ENCODE measurements at places on chromosomes 6 and 20. TPM values are rescaled to one million over a fixed set of nuclear protein-coding genes. Genes with fewer than 3 reads are reported as not detected.
A peak's percentile ranks its signal among the peaks of the same experiment; 100 is the strongest.

GRCh38 chr6:149545258-149545753 lies 537 bp downstream of the PPIL4 start:
- DNase-seq, result peak; percentile 42
- peaks cover 5% of the 10 kb centered on the region for H3K36me3 ChIP-seq
- no peaks in the 10 kb centered on the region for H3K27me3 ChIP-seq
- peaks cover 15% of the 10 kb centered on the region for H3K4me1 ChIP-seq
- H3K27ac ChIP-seq, result peak overlapping the region; percentile 82
- H3K4me3 ChIP-seq, result peak overlapping the region; percentile 84

DNA sequence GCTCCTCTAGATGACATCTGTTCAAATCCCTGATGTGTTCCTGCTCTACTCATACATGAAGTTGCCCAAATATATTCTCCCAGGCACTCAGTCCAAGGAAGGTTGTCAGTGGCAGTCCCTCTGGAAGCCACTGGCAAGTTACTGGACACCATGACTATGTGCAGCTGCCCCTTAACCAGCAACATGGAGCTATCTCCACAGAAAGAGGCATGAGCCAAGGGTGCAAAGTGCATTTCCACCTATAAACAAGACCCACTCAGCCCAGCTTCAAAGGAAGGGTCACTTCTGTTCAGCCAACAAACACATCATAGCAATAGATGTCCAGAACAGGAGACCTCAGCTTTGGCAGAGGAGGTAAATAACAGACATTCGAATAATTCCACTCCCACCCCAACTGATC lies 217.6 kb upstream of the PMEPA1 start:
- H3K4me1 ChIP-seq, result no peaks in the 10 kb centered on the region
- H3K27me3 ChIP-seq, result no peaks in the 10 kb centered on the region
- H3K4me3 ChIP-seq, result no peak overlapping the region
- no peak for DNase-seq
- no peaks in the 10 kb centered on the region for H3K36me3 ChIP-seq

DNA sequence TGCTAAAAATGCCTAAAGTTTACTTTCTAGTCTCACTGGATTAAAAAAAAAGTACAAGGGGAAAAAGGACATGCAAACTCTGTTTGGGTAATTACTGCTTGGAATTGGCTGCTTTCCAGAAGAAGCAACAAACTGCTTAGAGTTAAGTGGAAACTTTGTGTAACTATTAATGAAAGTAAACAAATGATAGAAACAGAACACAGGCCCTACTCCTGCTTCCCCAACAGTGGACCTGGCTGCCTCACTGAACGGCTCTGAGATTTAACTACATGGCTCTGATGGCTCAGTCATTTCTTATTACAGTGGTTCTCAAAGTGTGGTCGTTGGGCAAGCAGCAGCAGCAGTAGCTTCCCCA lies 108.5 kb downstream of the MAN1A1 start:
- peak; percentile 14 for DNase-seq
- no peaks in the 10 kb centered on the region for H3K27me3 ChIP-seq
- H3K4me3 ChIP-seq, result no peak overlapping the region

DNA sequence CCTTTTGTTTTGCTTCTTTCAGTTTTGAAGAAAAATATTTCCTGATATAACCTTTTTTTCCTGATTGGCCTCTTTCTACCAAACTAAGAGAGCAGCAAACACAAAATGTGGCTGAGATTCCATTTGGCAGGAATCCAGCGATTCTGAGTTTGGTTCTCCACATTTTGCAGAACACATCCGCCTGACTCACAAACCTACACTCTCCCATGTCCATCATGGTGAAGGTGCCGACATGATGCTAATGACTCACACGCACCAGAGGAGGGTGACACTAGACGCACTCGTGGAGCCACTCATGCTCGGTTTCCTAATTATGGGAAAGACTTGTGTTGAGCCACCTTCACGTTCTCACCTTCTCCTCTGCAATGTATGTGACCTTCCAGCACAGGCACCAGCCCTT lies 45.9 kb upstream of the DUSP22 start:
- H3K4me1 ChIP-seq, result no peaks in the 10 kb centered on the region
- no peaks in the 10 kb centered on the region for H3K27me3 ChIP-seq
- no peaks in the 10 kb centered on the region for H3K36me3 ChIP-seq
- DNase-seq, result no peak
- no peak overlapping the region for H3K27ac ChIP-seq
- no peak overlapping the region for H3K4me3 ChIP-seq

- peaks cover 7% of the 10 kb centered on the region for H3K4me1 ChIP-seq
- H3K27ac ChIP-seq, result no peak overlapping the region
- H3K27me3 ChIP-seq, result no peaks in the 10 kb centered on the region
These were observed 157.5 kb downstream of the TRMT11 start for GRCh38 chr6:126143761-126144251.

DNA sequence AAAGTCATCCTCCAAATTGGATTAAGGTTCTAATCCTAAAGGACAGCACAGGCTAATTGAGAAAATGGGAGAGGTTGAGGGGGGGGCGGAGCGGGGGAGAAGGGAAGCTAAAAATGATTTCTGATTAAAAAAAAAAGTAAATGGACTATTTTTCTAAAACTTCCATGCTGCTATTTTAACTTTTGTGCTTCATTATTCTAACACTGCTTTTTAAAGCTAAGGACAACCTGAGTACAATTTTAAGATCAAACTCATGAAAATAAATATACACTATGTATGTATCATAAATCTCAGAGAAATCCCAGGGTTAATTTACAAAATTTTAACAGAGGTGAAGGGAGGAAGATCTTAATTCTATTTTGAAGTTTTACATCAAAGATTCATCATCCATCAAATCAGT lies 4.4 kb downstream of the MAN1A1 start:
- no peak overlapping the region for H3K4me3 ChIP-seq
- no peaks in the 10 kb centered on the region for H3K36me3 ChIP-seq
- H3K27ac ChIP-seq, result no peak overlapping the region
- no peak for DNase-seq
- peaks cover 22% of the 10 kb centered on the region for H3K4me1 ChIP-seq
- no peaks in the 10 kb centered on the region for H3K27me3 ChIP-seq

DNA sequence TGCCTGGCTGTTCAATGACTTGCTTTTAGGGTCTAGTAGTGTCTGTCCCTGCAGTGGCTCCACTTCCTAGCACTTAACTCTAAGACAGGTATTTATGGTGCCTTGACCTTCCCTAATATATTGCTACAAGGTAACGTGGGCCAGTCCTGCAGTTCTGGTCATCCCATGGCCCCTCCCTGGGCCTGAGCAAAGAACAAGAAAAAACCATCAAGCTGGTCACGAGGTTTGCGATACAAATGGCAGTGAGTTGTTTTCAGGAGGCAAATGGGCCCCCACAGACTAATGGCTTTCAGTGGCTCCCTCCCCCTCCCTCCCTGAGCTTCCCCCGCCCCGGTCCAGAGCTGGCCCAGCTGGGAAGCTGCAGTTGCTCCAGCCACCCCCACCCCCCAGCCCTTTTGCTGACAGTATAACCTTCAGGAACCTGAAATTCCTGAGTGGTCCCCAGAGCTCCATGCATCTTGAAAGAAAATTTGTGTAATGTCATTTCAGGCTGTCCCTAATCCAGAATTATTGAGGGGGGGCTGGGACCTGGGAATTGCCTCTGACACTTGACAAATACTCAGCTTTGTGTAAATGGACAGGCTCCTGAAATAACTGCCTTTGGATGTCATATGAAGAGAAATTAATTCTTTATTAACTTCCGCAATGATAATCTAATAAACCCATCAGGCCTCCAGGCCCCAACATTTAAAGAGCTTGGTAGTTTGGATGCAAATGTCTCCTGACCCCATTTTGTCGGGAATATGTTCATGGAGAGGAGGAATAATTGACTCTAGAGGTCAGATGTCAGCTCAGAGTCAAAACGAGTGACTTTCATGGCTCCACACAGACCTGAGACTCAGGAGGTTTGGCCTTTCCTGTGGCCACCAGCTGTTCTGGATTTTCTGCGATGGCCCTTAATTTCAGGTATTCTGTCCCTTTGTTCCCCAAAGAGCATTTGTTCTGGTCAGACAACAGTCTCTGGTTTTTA lies 153.2 kb upstream of the TOP1 start:
- DNase-seq, result no peak
- H3K27ac ChIP-seq, result no peak overlapping the region
- no peaks in the 10 kb centered on the region for H3K27me3 ChIP-seq
- no peak overlapping the region for H3K4me3 ChIP-seq
- no peaks in the 10 kb centered on the region for H3K36me3 ChIP-seq
- H3K4me1 ChIP-seq, result no peaks in the 10 kb centered on the region

DNA sequence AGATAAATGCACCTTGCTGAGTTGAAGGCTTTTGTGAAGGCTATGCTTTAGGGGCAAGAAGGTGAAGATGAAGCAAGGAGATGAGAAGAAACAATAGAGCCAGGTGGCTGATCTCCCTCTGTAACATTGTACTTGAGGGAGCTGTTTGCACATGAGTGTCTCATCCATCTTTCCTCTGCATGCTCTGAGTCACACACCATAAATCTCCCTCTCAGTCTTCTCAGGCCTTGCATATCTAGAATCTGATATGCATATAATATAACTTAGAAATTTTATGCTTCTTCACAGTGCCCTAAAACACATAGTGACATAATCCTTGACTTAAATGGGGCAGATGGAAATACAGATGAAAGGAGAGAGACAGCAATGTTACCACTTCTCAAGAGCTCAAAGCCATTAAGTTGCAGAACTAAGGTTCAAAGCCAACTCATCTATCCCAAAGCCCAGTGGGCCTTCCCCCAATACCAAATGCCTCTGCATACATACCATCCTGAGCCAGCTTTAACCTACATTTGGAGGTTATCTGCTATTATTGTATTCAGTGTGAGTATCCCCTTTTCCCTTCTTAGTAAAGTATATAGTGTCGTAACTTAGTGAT lies 62.4 kb upstream of the STXBP5 start:
- DNase-seq, result no peak
- no peaks in the 10 kb centered on the region for H3K4me1 ChIP-seq
- H3K4me3 ChIP-seq, result no peak overlapping the region
- H3K36me3 ChIP-seq, result no peaks in the 10 kb centered on the region
- H3K27me3 ChIP-seq, result no peaks in the 10 kb centered on the region

GRCh38 chr6:167396659-167397490 lies 72.0 kb downstream of the TTLL2 start:
- no peak overlapping the region for H3K27ac ChIP-seq
- H3K36me3 ChIP-seq, result no peaks in the 10 kb centered on the region
- DNase-seq, result no peak
- H3K27me3 ChIP-seq, result no peaks in the 10 kb centered on the region
- peaks cover 9% of the 10 kb centered on the region for H3K4me1 ChIP-seq

GRCh38 chr6:139037490-139037889 lies 8.9 kb downstream of the ABRACL start:
- no peak overlapping the region for H3K27ac ChIP-seq
- no peaks in the 10 kb centered on the region for H3K4me1 ChIP-seq
- H3K4me3 ChIP-seq, result no peak overlapping the region
- no peaks in the 10 kb centered on the region for H3K36me3 ChIP-seq
- no peak for DNase-seq

DNA sequence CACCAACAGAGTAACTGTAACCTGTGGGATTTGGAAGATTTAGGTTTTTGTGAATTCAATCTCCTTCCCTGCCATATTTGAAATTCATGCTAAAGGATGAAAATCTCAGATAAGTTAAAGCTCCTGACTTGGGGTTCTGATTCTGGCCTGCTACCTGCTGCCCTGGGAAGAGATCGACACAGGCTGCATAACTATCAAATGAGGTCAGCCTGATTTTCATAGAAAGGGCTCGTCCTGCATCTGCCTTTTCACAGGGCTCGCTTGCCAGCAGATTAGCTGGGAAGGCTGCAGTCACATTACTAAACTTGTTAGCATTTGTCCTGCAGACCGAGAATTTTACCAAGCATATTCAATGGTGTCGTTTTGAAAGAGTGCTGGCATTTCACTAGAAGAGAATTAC lies 14.6 kb downstream of the GCLC start:
- peaks cover 32% of the 10 kb centered on the region for H3K4me1 ChIP-seq
- no peak overlapping the region for H3K27ac ChIP-seq
- no peak for DNase-seq
- H3K4me3 ChIP-seq, result no peak overlapping the region
- H3K27me3 ChIP-seq, result no peaks in the 10 kb centered on the region

GRCh38 chr20:63064745-63065711 lies 58.3 kb upstream of the BHLHE23 start:
- H3K36me3 ChIP-seq, result no peaks in the 10 kb centered on the region
- DNase-seq, result no peak
- H3K27me3 ChIP-seq, result no peaks in the 10 kb centered on the region
- no peaks in the 10 kb centered on the region for H3K4me1 ChIP-seq
- no peak overlapping the region for H3K4me3 ChIP-seq
- H3K27ac ChIP-seq, result no peak overlapping the region

GRCh38 chr6:11144393-11144851 lies 32.9 kb upstream of the ERVFRD-1 start:
- H3K4me3 ChIP-seq, result no peak overlapping the region
- H3K4me1 ChIP-seq, result no peaks in the 10 kb centered on the region
- no peaks in the 10 kb centered on the region for H3K27me3 ChIP-seq
- peak; percentile 77 for DNase-seq

DNA sequence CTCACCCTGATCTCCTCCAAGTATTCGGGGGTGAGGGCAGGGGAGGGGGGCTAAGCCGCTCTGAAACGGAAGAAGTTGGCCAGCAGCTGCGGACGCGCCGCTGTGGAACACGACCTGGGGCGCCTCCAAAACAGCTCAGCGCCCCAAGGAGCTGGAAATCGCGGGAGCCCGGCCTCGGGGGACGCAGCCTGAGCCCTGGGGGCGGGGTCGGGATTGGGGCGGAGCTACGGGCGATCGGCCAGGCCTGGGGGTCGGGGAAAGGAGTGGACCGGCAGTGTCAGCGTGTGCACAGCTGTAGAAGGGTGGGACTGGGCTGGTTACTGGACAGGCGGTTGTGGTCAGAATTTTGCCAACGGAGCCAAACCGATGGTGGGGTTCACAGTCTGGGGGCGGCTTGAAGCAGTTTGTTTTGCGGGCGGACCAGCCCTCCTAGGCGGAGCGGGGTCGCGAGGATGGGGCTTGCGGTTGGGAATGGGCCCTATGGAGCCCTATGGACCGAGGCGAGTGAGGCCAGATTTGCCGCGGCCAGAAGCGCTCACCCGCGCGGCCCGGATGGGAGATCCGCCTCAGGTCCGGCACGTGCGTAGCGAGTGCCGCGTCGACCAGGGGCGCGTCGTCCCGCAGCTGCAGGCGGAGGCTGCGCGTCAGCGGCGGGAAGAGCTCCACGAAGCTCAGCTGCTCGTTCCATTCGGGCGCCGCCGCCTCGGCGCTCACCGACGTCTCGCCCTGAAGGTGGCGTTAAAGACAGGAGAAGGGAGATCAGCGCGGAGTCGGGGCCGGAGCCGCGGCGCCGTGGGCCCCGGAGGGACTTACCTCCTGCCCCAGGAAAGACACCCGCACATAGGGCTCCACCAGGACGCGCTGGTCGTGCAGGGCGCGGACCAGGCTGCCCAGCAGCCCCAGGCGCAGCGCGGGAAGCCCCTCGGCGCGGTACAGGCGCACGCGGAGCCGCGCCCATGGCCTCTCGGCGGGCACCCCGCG lies 14.3 kb upstream of the SPAG4 start:
- no peak overlapping the region for H3K27ac ChIP-seq
- peak; percentile 73 for DNase-seq
- no peaks in the 10 kb centered on the region for H3K36me3 ChIP-seq
- H3K4me1 ChIP-seq, result peaks cover 16% of the 10 kb centered on the region
- H3K4me3 ChIP-seq, result peak overlapping the region; percentile 34
- H3K27me3 ChIP-seq, result no peaks in the 10 kb centered on the region

Gene TNNC2
- total RNA-seq, result not detected

Gene TRIM15
- not detected for total RNA-seq

Measured in thyroid gland (tissue), 4 donors.